ENCODE measurements at places on chromosomes 5 and 9.
A peak's percentile ranks its signal among the peaks of the same experiment; 100 is the strongest.

- no peak for DNase-seq
Measured at GRCh38 chr5:13749766-13750165, 194.7 kb downstream of the DNAH5 start.

- DNase-seq = peak; percentile 43
Measured at GRCh38 chr9:92706218-92706940, 36.4 kb upstream of the IPPK start.

DNA sequence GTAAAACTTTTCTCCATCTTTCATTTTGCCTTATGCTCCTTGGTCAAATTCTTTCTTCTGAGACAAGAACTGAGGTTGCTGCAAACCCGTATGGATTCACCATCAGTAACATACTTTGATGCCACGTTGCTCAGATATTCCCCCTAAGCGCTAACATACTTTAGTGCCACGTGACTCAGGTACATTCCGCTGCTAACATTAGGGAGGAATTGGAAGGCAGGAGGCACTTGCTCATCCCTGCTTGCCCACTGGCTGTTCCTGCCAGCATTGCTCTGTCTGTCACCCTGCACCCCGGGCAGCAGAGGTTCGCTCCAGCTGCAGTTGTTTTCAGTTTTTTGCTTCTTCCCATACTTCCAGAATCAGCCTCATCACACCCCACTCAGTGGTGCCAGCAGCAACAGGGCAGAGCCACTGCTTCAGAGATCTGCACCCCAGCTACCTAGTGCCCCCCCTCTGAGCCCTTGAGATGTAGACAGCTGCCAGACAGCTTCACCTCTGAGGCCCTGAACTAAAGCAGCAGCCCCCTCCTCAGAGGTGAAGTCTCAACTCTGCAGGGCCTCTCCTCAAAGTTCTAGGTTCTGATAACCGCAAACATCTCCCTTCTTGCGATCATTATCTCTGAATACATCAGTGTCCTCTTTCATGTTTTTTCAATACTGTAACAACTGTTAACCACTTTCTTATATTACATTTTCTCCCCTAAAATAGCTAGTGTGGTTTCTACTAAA lies 228.0 kb upstream of the KIF2A start:
- no peak for DNase-seq

GRCh38 chr5:72586788-72587530 lies 79.7 kb upstream of the ZNF366 start:
- no peak for DNase-seq

All from suppressor macrophage (primary cell).